Karpas-422 (cell line): ENCODE measurements at places on chromosomes 7 and 10. TPM values are rescaled to one million over a fixed set of nuclear protein-coding genes. Genes with fewer than 3 reads are reported as not detected.

- H3K4me3 ChIP-seq = no peak overlapping the region
- H3K27me3 ChIP-seq = no peaks in the 10 kb centered on the region
- H3K4me1 ChIP-seq = no peaks in the 10 kb centered on the region; the same call in 1 of the 2 replicates
- H3K27ac ChIP-seq = no peak overlapping the region
- H3K36me3 ChIP-seq = no peaks in the 10 kb centered on the region
These were observed 17.9 kb upstream of the TIAL1 start for GRCh38 chr10:119614686-119615085.

CD36 gene
- total RNA-seq = not detected in 2 replicates

- no peak for DNase-seq
- no peaks in the 10 kb centered on the region for H3K27me3 ChIP-seq
- H3K4me1 ChIP-seq = no peaks in the 10 kb centered on the region
- no peak overlapping the region for H3K4me3 ChIP-seq
- H3K27ac ChIP-seq = no peak overlapping the region
- no peaks in the 10 kb centered on the region for H3K36me3 ChIP-seq
These were observed 354.5 kb downstream of the TFEC start for GRCh38 chr7:115676080-115676479.

GRCh38 chr10:20059084-20059835 is 243.0 kb downstream of the PLXDC2 start:
- DNase-seq = no peak
- no peak overlapping the region for H3K27ac ChIP-seq
- H3K4me1 ChIP-seq = no peaks in the 10 kb centered on the region
